ENCODE measurements at places on chromosomes 3 and 15.

DNA sequence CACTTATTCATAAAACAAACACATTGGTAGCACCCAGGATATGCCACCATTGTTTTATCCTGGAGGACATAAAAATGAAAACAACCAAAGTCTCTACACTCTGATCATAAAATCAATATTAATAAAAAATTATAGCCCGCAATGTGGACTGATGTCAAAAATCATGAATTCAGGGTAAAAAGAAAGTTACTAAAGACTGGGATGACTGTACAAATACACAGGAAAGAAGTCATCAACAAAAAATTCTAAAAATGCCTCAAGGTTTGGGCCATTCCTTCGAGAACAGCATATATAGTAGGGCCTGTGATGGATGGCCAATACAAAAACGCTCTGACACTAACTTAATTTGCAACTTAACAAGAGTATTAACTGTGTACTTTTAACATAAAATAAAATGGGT lies 76.8 kb downstream of the THBS1 start:
- no peak for DNase-seq

- no peak for DNase-seq
Observed at GRCh38 chr3:189458528-189458927, 172.7 kb upstream of the TP63 start.

DNA sequence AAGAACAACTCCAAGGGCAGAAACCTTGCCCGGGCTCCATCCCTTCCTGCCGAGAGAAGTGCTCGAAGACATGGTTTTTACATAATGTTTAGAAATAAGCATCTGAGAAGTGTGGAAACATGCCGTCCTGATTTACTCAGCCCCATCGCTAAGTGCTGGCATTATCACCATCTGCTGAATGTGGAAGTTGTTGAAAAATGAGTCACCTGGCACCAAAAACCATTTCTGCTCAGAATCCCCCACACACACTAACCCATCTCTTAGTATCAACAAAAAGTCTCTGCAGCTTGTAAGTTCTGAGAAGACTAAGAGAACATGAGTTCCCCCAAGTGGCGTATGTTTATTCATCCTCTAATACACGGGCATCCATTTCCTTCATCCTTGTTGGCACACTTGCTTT lies 51.0 kb upstream of the ARL8B start:
- DNase-seq: no peak

GRCh38 chr15:31278061-31278445 lies 48.6 kb upstream of the KLF13 start:
- no peak for DNase-seq

DNA sequence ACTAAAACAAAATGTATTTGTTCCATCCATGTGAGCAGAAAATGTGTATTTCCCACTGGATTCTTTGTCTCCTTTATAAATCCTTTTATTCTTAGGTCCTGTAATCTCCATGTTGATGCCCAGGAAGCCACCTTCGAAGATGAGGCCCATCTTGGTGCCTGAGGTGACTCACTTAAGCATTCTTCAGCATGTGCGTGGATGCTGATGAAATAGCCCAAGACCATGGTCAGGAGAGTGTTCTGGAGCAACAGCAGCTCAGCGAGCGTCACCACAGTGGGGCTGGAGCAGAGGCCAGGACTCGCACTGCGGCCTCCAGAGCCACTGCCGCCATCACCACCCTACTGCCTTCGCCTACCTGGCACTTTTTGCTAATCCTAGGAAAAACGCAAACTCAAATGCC lies 520.9 kb downstream of the FHIT start:
- DNase-seq: no peak

- DNase-seq: no peak
Observed at GRCh38 chr15:89784686-89784960, 8.5 kb downstream of the MESP2 start.

DNA sequence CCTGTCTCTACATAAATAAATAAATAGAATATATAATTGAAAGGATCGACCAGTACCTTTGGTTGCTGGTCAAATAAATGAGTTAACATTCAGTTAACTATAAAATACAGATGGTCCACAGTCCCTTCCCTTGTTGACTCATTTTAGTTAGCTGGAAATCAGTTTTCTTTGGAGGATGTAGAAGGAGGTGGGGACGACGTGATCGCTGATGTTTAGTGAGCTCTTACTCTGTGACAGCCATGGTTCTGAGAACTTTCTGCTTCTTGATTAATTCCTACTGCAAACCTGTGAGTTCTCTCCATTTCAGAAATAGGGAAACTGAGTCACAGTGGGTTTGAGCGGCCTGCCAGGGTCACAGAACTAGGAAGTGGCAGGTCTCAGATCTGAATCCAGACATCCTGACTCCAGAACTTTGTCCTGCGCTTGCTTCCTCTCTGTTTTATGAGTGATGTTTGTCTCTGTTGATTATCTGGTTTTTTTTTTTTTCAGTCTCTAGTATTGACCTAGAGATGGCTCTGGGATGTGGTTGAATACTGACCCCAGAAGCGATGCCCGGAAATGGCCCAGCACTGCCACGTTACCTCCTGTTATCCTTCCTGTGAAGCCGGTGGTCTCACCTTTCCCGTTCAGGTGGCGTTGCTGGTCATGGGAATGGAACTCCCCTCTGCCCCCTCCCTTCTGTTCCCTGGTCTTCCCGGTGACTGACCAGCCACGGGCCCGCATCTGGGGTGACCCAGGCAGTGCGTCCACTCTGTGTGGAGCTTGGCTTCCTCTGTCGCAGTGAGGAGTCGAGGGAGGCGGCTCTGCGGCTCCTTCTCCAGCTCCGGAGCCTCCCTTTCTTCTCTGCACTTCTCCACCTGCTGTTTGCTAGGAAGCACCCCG lies 18.2 kb downstream of the SYNM start:
- no peak for DNase-seq

- DNase-seq: no peak
Observed at GRCh38 chr3:14874784-14875183, 56.0 kb downstream of the FGD5 start.

DNA sequence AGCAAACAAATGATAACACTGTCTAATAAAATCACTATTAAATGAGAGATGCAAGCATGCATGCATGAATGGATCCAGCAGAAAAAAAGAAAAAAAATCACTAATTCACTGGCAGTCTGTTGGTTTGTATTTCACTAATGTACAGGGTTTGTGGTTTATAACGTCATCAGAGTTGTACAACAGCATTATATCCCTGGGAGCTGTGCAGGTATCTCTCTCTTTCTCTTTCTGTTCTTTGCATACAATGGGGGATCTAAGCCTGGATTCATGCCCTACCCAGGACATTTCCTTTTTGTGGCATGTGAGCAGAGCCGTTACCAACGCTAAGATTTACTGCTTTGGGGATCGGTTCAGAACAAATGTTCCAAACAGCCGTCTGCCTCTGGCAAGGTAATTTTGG lies 229.5 kb downstream of the SOX2 start:
- DNase-seq: no peak

GRCh38 chr3:43689766-43690399 lies 855 bp upstream of the ABHD5 start:
- no peak for DNase-seq

- DNase-seq: no peak
Observed at GRCh38 chr3:61594144-61594963, 33.0 kb downstream of the PTPRG start.

DNA sequence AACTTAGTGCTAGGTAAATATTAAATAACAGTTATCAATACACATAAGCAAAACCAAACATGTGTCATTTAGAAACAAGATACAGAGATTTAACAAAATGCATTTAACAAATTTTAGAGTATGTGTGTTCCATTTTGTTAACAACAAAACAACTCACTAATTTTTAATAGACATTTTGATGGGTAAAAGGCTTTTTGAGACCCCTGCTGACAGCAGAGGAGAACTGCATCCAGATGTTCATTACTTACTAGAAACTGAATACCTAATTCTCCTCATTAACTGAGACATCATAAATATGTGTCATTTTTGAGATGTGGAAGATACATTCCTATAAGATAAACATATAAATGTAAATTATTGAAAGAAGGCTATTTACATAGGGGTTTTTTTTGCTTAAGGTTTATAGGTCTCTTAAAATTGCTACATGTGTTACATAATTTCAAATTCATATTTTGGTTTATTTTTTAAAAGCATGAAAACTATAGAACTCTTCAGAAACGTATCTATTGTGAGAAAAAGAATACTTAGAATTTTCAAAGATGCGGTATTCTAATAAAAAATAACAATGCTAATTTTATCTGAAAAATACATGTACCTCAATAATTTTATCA lies 1009.8 kb downstream of the TUSC7 start:
- DNase-seq: no peak

GRCh38 chr3:172608575-172608974 lies 85.3 kb upstream of the TNFSF10 start:
- DNase-seq: no peak

DNA sequence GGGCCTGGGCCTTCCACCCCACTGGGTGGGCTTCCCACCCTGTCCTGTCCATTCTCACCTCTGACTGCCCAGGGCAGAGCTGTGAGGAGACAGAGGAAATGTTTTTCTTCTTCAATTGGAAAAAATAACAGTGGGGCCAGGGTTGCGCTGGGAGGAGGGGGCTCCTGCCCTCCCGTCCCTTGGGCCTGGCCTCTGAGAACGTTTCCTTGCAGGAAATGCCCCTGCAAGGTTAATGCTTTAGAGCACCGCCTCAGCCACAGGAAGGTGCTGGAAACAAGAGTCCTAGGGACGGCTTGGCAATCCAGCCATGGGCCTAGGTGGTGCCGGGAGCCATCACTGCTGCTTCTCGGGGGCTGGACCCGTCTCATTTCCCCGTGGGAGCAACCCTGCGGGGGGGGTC lies 3.8 kb upstream of the PLXND1 start:
- no peak for DNase-seq

GRCh38 chr15:90087454-90088154 lies 14.7 kb downstream of the IDH2 start:
- no peak for DNase-seq

DNA sequence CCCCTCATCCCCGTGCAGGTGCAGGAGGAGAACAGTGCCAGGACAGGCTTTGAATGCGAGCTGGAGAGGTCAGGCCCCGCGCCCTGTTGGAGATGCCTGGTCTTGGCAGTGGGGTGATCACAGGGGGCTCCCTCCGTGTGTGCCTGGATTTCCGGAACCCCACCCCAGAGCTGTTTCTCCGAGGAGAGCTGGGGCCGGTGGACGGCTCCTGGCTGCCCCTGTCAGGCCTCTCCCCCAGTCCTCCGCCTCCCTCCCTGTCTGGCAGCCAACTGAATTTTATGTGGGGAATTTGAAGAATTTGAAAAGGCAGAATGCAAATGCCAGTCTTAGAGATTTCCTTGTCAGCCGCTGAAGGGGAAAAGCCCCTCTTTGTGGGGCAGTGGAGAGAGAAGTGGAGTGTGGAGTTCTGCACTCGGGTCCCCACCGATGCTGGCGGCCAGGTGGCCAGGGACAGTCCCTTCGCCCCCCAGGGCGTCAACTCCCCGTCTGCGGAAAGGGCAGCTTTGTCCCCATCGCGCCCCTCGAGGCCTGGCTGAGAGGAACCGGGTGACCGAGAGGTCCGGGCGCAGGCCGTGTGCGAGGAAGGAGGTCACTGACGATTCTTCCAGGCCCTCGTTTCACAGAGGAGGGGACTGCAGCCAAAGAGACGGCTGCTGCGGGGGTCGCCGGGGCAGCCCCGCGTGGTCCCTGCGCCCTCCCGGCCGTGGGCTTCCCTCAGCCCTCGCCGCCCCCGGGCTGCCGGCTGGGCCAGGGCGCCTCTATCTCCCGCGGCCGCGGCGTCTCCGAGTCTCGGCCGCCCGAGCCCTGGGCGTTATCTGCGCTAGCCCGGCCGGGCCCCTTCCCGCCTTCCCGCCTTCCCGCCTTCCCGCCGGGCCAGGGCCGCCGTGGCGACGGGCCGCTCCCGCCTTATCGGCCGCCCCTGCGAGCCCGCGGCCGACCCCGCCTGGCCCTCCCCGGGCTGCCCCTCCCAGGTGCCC lies 56.0 kb upstream of the LCTL start:
- no peak for DNase-seq

DNA sequence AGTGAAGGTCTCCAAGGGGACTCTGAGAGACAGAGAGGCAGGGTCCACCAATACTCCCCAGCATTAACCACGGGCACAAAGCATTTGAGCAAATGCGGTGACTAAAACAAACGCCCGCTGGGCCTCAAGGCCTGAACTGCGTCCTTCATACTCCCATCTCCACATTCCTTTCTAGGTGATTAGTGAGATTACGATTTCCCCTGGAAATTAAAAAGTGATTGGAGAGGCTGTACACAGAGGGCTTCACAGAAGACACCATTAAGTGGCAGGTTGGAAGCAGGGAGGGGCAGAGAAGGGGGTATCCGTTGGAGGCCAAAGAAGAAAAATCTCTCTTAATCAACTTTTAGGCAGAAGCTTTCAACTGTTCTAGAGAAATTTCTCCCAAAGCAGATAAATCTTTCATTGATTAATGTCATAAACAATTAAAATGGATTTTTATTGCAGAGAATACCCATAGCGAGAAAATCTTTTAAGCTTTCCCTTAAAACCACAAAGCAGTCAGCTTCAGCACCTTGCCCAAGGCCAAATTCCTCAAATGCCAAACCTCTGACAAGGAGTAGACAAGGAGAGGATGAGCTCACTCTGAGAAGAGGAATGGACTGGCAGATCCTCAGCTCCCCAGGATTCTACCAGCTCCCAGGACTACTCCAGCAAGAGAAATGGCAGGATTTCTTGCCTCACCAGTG lies 38.2 kb downstream of the MB21D2 start:
- DNase-seq: no peak

DNA sequence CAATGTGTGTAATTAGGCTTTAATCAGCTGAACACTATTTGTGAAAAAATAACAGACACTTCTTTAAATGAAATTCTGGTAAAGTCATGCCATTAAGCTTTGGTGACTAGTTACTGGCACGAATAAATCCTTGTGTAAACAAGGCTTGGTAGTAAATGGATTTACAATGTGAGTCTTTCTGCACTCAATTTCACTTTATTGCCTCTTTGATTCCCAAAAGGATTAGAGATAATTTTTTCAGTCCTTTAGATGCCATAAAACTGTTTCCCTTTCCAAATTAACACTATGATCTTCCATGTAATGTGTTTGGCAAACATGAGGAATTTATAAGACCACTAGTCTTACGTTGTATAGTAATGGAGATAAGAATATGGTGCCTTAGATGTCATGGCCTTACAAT lies 339.5 kb upstream of the DNAJC19 start:
- no peak for DNase-seq

DNA sequence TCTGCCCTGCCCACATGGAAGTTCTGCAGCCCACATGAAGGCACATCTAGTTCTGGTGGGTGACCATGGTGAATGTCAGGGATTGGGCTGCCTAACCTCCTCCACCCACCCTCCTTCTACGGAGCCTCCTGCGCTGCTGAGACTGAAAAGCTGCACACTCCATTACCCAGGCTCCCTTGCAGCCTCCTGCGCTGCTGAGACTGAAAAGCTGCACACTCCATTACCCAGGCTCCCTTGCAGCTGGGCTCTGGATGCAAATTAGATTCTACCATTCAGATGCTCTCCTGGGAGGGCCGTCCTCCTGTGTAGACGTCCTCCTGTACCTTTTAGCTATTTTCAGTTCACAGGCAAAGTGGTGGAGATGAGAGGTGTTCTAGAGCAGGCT lies 32.1 kb downstream of the POMGNT2 start:
- DNase-seq: no peak

- no peak for DNase-seq
Observed at GRCh38 chr3:143830063-143830462, 18.2 kb downstream of the SLC9A9 start.

GRCh38 chr3:142210144-142210543 lies 15.2 kb downstream of the GK5 start:
- DNase-seq: no peak
